ENCODE measurements at places on chromosomes 12 and 14.

DNA sequence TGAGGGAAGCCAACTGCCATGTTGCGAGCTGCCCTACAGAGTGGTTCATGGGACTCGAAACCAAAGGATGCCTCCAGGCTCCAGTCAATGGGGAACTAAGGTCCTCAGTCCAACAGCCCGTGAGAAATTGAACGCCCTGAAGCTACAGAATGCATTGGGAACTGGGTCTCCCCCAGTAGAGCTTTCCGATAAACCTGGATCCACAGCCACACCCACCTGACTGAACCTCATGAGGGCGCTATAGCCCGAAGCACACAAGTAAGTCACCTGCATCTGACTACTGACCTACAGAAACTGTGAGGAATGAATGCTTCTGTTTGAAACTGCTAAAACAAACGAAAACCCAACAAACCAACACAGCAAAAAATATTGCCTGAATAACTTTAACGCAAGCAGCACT is 1297.7 kb downstream of the AACS start:
- DNase-seq, result no peak

DNA sequence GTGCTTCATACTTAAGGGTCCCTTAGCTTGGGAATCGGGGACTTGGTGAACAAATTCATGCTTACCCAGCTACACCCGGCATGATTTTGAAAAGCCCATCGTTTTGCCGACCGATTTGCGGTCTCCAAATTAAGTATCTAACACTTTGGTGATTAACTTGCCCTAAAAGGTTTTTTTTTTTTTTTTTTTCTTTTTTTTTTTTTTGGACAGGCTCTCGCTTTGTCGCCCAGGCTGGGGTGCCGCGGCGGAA is 843 bp upstream of the HSP90AA1 start:
- no peak for DNase-seq

- no peak for DNase-seq
Observed at GRCh38 chr12:127830065-127830460, 436.9 kb upstream of the TMEM132C start.

- DNase-seq, result peak; percentile 81
Observed at GRCh38 chr12:124994437-124994975, 1.1 kb downstream of the BRI3BP start.

DNA sequence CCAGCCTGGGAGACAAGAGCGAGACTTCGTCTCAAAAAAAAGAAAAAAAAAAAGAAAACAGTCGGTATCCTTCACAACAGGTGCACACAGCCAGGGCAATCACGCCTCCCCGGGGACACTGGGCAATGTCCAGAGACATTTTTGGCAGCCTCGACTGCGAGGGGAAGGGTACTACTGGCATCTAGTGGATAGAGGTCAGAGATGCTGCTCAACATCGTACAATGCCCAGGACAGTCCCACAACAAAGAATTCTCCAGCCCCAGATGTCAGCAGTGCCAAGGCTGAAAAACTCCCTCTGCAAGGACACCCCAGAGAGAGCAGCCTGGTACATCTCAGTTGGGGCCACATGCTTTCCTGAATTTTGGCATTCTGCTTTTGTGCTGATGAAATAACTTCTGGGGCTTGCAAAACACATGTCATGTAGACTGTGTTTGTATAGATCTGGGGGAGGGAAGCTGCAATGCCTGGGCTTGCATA is 21.5 kb downstream of the ALDH2 start:
- DNase-seq, result no peak

DNA sequence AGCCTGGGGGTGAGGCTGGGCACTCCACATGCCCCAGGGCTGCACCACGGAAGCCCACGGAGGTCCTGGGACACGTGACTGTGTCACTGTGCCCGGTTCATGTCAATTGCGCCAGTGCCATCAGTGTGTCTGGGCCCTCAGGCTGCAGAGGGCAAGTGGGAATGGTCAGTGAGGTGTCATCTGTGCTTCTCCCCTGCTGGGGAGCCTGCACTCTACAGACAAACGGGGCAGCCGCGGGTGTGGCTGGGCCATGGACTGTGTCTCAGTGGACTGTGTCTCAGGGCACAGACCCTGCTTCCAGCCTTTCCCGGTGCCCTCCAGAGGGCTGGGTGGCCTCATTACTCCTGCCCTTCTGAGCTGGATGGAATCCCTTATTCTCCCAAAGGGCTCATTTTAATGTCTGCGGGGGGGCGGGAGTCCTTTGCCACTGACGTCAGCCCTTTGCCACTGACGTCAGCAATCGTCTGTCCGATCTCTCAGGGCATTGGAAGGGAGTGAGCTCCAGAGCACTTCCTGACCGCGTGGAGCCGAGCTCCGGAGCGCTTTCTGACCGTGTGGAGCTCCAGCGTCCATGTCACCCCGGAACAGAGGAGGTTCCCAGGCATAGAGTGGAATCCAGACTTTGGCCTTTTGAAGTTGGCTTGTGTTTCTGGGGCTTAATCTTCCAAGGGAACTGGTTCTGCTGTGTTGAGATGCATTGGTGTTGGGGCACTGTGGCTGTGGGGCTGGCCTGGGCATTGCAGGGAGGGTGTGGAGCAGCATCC is 72.4 kb downstream of the ADGRD1 start:
- no peak for DNase-seq
